Hypothalamus (tissue), 51 donors: ENCODE measurements at places on chromosomes 3 and 15.

GRCh38 chr15:100001405-100001804 lies 268.2 kb upstream of the LYSMD4 start:
- DNase-seq = no peak

DNA sequence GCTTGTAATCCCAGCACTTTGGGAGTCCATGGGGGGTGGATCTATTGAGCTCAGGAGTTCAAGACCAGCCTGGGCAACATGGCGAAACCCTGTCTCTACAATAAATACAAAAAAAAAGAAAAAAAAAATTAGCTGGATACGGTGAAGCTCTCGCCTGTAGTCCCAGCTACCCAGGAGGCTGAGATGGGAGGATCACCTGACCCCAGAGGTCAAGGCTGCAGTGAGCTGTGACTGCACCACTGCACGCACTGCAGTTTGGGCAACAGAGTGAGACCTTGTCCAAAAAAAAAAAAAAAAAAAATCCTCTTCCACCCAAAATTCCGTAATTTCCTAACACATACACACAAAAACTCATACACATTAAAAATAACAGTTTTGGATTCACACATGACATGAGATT lies 2.2 kb downstream of the ANO10 start:
- no peak for DNase-seq

DNA sequence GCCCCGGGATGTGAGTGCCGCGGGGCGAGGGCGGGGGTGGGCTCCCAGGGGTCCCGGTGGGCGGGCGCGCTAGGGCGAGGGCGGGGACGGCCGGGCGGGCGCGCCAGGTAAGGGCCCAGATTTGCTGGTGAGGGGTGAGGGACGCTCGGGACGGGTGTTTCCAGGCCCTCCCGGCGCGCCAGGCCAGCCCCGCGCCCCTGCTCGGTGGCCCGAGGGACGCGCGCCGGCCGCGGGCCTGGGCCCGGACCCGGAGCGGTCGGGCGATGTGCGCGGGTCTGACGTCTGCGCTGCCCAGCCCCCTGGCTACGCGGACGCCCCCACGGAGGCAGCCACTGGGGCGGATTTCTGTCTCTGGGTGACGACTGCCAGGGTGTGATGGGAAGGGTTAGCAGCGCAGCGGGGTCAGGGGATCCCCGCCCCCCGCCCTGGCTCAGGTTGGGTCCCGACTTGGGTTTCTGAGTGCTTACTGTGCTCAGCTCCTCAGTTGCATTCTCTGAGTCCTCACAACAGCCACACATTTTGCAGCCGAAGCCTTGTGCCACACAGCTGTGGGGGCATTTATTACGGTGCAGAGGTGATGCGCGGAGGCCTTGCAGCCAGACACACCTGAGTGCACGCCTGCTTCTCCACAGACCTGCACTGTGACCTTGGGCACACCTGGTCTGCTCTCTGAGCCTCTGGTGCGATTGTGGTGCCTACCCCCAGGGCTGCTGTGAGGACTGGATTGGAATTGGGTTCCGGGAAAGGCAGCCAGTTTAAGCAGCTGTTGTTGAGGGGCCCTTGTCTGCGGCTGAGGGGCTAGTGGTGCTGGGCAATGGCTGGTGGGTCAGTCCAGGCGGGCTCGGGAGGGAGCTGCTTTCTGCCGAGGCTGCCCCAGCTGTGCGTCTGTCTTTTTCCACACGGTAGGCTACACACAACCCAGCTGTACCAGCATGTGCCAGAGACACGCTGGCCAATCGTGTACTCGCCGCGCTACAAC lies 523 bp downstream of the HDAC11 start:
- DNase-seq = peak; percentile 79

DNA sequence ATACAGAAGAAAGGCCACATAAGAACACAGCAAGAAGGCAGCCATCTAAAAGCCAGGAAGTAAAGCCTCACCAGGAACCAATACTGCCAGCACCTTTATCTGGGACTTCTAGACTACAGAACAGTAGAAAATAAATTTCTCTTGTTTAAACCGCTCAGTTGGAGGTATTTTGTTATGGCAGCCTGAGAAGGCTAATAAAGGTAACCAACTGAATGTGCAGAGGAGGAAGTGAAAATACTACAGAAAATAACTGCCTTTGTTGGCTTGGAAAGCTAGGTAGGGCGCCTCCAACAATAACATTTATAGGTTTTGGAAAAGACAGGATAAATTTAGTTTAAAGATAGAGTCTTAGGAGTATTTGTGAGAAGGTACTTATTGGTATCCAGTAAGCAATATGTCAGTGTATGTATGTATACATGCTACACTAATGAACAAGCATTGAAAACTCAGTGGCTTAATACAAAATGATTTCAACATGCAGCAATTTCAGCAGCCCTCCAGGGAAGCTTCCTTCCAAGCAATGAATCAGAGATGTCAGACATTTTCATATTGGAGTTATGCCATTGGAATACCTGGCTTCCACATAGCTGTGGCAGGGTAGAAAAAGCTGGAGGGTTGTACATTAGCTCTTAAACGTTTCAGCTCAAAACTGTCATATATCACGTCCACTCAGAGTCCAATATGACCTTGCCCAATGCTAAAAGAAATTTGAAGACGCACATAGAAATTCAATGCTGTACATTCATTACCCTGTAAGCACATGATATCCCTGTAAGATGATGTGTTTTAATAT lies 48.9 kb downstream of the ZBBX start:
- DNase-seq = no peak

DNA sequence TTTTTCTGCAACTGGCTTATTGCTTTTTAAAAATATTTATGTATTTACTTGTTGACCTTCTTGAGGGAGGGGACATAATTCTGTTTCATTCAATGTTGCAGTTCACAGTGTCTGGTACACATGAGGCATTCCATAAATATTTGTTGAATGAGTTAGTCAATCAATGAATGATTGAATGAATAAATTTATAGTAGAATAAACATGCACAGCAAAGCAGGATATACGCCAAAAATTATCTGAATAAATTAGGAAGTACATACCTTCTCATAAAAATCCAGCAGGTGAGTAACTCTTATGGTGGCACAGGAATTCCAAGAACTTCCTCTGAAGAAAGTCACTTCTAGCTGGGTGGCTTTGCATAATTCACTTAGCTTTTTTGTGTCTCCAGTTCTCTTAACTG lies 469.4 kb upstream of the ATP11B start:
- DNase-seq = no peak

DNA sequence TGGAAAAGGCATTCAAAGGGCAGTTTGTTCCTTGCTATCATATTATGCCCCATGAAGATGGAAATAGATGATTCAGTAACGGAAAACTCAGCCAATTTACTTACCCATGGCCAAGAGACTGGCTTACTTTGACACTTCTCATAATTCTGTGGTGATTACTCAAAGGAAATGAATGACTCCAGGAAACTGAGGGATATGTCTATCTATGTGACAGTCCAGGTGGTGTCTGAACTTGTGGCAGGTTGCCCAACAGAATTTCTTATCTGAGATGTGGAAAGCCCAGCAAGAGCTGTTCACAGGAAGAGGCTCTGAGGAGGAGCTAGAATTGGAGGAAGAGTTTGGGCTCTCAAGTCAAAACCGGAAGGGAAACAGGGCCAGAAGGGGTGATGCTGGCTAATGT lies 91.2 kb downstream of the KCNAB1 start:
- DNase-seq = no peak

DNA sequence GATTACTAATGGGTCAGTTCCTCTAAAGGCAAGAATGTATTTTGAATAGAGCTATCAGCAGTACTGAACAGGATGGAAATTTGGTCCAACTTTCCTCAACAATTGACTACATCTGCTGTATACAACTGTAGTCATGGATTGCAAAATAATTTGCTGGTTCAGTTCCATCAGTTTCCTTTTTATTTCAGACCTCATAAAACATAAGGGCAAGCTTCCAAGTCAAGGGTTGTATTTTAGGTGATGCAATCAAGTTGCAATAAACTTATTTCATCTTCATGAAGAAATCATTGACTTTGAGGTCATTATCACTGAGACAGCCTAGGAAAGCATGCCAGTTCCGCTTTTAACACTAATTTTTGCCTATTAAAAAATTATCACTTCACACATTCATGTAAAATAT lies 90.4 kb upstream of the TSEN2 start:
- DNase-seq = no peak

GRCh38 chr3:50264383-50264963 lies 4.5 kb upstream of the SEMA3B start:
- DNase-seq = peak; percentile 70

DNA sequence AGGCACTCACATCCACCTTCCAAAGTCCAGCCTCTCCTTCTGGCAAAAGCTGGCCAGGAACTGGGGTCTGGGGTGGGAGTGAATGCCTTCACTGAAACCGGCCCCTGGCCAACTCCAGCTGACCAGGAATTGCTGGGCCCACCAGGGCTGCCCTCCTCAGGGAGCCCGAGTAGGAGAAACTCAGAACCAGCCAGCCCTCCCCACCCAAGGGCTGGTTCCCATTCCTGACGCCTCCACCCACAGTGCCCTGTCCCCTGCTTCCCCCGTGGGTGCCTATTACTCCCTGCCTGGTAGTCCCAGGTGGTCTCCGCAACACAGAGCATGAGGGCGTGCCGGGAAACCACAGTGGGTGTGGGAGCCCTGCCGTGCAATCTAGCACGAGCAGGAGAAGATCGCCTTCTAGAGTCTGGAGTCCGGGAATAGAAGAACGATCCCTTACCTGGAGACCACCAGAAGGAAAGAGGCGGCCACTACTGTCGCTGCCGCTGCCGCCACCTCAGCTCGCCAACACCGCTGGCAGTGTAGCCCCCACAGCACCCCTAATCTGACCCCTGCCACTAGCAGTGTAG lies 178.8 kb downstream of the POTEB3 start:
- DNase-seq = no peak

DNA sequence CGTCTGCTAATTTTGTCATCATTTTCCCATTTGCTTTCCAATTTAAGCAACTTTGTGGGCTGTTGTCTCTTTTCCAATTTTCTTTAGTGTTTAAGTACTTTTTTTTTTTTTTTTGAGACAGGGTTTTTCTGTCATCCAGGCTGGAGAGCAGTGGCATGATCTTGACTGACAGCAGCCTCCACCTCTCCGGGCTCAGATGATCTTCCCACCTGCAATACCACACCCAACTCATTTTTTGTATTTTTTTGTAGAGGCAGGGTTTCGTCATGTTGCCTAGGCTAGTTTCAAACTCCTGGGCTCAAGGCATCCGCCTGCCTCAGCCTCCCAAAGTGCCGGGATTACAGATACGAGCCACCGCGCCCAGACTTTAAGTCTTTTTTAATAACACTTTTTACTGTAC lies 26.2 kb upstream of the EIF4A2 start:
- DNase-seq = no peak
